ENCODE measurements at places on chromosomes 1 and 21.

GRCh38 chr1:114336360-114336759, 174.6 kb downstream of the TRIM33 start:
- DNase-seq = no peak

DNA sequence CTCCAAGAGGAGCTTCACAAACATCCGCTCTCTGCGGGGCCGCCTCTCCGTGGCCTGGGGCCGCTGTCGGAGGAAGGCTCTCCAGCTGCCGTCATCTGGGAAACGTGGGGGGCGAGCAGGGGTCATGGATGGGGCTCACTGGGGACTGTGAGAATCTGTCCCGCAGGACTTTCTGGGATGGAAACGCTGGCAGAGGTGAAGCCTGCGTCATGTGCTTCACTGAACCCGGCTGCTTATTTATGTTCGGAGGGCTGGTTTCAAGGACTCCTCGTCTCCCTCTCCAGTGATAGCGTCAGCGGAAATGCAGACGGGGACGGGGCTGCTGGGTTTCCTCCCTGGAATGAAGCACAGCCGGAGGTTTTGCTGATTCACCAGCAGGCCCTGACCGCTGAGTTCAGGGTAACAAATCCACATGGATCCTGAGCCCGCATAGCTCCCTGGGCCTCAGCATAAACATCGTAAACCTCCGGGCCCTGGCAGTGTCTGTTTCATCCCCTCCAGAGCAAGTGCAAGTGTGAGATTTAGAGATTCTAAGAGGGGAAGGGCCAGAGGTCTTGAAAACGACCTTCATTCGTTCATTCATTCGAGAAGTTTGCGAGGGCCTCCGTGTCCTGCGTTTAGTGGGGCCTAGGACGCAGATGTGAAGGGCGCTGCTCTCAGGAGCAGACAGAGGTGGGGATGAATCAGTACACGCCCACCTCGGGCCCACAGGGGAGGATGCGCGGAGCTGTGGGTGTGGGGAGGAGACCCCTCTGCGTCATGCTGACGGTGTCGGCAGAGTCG, 7.0 kb upstream of the POFUT2 start:
- DNase-seq = no peak

DNA sequence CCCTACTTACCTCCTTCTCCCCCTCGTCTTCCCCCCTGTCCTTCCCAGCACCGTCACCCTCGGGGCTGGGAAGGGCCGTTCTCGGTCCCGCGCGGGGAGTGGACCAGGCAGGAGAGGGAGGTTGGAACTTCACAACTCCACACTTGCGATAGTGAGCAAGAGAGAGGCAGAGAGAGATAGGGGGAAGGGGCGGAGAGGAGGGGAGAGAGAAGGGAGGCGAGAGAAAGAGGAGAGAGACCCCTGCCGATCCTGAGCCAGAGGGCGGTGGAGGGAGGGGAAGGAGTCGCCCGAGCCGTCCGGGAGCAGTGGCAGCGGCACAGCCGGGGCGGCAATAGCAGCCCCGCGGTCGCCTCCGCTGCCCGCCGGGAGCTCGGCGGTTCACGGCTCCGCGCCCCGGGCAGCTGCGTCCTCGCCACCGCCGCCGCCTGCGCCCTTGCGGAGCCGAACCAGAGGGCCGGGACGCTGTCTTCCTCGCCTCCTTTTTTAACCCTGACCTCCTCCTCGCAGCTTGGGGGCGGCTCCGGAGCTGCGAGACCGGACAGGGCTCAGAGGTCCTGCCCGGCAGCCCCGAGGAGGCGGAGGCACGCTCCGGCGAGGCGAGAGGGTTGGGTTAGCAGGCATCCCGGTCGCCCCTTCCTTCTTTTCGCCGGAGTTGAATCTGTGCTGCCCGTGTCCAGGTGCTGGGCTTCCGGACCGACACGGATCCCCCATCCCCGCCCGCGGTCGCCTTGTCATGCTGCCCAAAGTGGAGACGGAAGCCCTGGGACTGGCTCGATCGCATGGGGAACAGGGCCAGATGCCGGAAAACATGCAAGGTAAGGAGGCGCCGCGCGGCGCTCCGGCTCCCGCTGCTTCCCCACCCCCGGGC, 11.7 kb downstream of the NR5A2 start:
- DNase-seq = no peak

DNA sequence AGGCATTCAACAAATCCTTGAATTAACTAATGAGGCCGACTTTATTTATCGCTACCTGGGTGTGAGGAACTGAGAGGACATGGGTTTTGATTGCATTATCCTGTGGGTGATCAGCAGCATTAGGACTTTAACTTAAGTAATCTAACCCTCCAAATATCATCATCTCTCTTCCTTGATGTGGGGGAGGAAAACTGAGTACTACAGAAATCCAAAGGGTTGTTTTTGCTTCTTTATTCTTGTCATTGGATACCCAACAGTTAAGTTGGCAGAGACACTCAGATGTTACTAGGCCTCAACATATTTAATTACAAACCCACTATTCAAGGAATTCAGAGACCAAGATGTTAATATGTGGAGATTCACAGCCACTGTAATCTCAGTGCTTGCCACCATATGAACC, 97.4 kb upstream of the ST6GALNAC5 start:
- DNase-seq = no peak

DNA sequence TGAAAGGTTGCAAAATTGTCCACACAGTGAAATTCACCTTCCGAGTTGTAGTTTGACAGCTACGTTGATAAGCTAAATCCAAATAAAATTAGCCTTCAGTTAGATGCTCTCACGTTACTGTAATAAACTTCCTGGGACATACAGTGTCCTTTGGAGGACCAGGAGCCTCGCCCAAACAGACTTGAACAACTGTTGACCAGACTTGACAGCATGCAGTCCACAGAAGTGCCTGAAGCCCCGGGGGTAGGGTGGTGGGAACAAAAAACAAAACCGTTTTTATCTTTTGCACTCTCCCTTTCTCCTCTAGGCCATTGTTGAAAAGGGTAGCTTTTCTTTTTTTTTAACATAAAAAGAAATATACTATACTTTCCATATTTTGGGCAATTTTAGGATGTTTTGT, 172.8 kb upstream of the SAMSN1 start:
- no peak for DNase-seq

DNA sequence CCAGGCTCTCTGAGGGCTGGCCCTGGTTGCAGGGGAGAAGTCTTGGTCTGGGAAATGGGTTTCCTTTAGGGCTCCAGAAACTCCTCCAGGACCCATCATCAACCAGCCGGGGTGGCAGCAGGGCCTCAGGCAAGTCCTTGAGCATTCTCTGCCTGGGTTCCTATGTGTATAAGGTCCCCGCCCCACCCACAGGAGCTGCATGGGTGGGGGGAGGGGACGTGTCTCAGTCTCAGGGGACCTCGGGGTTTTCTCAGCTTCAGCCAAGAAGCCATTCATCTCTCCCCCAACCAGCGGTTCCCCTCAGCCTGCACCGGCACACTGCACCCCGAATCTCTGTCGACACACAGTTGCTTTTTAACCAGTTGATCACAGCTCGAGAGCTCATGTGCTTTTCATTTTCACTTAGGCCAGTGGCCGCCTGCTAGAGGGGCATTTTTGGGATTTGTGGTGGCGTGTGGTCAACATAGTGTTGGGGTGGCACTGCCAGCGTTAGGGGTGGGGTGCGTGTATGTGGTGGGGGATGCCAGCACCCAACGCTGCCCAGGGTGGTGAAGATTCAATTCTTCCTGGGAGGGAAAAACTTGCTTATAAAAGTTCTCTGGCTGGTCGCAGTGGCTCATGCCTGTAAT, 6.5 kb downstream of the RUNX3 start:
- no peak for DNase-seq

GRCh38 chr1:198128533-198128932, 28.3 kb upstream of the NEK7 start:
- no peak for DNase-seq

DNA sequence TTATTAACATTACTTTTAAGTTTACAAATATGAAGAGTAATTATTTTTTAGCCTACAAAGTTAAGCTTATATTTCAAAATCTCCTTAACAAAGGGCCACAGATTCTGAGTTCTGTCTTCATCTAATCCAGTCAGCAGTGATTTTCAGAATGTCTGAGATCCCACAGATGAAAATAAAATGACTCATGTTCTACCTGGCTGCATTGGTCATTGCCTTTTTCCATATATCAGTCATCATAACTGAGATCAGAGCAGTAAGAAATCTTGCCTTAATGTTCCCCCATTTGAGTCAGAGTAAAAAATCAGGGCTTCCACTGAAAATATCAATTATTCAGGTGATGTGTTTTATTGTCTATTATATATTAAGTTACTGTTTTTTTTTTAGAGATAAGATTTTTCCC, 416.1 kb downstream of the MRPL39 start:
- DNase-seq = no peak

Data from activated CD4-positive, alpha-beta T cell treated with anti-CD3 and anti-CD28 coated beads, Interleukin-2, amount 10 ng/mL, durations not matched to agents 7 days and 5 days (primary cell).